ENCODE measurements at places on chromosomes 1 and 21.

GRCh38 chr1:244680667-244681066 lies 27.7 kb downstream of the DESI2 start:
- DNase-seq: no peak

- no peak for DNase-seq
Measured at GRCh38 chr1:98674075-98674781, 12.7 kb downstream of the SNX7 start.

GRCh38 chr1:80582980-80583379 lies 1217.8 kb upstream of the ADGRL2 start:
- no peak for DNase-seq

DNA sequence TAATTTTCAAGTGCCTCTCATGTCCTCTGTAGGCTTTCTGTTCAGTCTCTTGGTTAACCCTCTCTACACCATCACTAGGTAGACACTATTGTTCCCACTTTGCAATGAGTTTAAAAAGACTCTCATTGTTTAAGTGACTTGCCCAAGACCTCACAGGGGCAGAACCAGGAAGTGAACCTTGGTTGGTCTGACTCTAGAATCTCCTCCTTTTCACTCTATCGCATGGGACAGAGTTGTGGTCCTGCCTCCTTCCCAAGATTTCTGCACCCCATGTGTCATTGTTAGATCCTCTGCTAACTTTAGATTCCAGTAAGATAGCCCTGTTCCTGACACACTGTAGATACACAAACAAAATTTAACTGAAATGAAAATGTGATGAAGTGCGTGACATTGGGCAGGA lies 481.7 kb upstream of the USP24 start:
- no peak for DNase-seq

DNA sequence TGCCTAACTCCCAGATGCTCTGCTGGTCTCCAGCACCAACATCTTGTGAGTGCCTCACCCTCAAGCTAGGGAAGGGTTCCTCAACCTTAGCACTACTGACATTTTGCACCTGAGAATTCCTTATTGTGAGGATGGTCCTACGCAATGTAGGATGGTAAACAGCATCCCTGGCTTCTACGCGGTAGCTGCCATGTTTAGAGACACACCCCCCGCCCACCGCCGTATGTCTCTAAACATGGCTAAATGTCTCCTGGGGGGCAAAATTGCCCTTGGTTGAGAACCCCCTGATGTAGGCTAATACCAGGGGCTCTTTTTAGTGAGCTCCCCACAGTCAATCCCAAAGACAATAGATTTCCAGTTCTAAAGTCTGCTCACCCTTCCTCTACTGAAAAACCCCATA lies 2.5 kb upstream of the MAP7D1 start:
- no peak for DNase-seq

GRCh38 chr1:207836591-207837347 lies 74.2 kb downstream of the CD34 start:
- no peak for DNase-seq

DNA sequence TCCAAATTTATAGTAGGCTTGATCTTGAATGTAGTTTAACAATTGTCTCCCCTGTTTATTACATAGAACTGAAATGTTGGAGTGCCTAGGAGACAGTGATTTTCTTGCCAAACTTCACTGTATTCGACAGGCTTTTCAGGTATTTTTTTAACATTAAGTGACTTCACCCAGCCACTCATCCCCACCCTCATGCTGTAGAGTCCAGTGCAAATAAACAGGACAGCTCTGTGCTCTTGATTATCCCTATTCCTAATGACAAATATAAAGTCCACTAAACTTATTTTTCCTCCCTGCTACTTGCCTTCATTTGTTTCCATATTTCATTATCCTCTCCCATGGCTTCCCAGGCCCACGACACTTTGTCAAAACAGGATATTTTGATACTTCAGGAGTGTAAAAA lies 29.2 kb upstream of the NEXN start:
- DNase-seq: no peak

GRCh38 chr1:29793101-29793546 lies 556.8 kb downstream of the PTPRU start:
- DNase-seq: peak; percentile 55

DNA sequence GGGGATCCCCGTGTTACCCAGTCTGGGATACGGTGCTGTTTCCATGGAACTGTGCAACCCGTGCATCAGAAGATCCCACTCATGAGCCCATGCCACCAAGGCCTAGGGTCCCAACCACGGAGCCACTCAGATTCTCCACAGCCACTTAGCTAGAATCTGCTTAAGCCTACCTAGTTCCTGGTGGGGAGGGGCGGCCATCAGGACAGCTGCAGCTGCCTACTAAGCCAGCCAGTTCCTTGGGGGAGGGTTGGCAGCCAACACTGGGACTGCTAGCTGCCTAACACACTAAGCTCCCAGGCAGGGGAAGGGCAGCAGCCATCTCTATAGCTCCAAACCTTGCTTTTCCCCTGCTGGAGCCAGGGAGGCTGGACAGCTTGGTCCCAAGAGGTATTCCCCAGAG lies 549.2 kb upstream of the BRINP3 start:
- no peak for DNase-seq

DNA sequence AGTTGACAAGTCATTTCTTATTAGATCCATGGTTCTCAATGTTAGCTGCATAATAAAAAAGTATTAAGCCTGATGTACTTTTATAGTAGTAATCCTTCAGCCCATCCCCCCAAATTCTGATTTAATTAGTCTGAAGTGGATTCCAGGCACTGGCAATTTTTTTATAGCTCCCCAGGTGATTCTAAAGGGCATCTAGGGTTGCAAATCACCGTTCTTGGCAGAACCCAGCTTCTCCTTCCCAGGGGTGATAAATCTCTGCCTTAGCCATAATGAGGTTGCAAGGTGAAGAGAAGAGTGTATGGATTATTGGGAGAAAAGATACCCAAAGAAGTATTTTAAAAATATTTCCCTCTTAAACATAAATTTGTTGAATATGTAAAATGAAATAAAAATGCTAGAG lies 43.0 kb upstream of the RXRG start:
- no peak for DNase-seq

DNA sequence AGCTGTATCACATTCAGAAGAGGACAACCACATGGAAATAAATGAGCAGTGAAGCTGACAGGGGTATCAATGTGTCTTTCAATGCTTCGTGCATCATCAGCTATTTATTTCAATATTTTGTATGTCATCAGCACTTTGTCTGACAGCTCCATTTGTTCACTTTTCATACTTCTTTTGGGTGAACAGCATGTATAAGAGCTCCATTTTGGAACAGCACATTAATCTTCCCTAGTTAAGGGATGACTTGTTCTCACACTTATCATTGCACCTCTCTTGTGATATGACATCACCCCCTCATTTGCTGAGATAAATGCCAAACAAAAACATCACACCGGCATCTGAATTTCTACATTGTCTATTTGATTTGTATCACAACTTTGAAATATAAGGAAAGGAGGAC lies 190.6 kb upstream of the SAMSN1 start:
- no peak for DNase-seq

- DNase-seq: no peak
Measured at GRCh38 chr1:62175568-62176179, 19.0 kb upstream of the L1TD1 start.

DNA sequence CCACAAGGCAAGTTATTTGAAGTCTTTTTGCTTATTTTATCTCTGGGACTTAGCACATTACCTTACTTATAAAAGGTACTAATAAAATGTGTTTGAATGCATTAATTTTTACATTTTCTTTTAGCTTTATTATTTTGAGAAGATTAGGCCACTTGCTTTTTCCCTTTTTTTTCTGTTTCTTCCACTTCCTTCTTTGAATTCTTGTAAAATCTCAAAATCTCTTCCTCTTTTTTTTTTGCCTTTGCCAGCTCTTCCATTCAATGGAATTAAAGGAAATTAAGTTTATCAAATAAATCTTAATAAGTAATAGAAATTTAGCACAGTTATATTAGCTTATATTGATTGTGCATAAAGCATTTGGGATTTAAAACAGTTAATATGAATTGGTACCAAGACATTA lies 260.9 kb downstream of the SRGAP2C start:
- DNase-seq: no peak

DNA sequence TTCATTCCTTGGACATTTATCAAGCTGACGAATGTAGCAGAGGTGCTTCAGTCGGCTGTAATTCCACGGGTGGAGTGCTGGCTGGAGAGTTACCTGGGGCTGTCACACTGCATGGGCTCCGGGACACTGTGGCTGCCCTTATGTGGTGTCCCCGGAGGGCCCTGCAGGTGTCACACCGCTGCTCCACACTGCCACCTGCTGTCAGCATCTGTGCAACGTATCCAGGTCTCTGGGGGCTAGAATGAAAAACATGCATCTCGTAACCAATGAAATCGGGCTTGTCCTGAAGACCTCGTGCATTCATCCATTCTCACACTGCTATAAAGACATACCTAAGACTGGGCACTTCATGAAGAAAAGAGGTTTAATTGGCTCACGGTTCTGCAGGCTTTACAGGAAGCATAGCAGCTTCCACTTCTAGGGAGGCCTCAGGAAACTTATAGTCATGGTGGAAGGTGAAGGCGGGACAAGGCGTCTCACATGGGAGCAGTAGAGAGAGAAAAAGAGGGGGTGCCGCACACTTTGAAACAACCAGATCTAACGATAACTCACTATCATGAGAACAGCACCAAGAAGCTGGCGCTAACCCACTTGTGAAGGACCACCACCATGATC lies 46.7 kb upstream of the PCBP3 start:
- DNase-seq: no peak

GRCh38 chr1:204577794-204578478 lies 61.7 kb downstream of the MDM4 start:
- DNase-seq: no peak

- no peak for DNase-seq
Measured at GRCh38 chr21:44724926-44725325, 13.6 kb upstream of the TSPEAR start.

DNA sequence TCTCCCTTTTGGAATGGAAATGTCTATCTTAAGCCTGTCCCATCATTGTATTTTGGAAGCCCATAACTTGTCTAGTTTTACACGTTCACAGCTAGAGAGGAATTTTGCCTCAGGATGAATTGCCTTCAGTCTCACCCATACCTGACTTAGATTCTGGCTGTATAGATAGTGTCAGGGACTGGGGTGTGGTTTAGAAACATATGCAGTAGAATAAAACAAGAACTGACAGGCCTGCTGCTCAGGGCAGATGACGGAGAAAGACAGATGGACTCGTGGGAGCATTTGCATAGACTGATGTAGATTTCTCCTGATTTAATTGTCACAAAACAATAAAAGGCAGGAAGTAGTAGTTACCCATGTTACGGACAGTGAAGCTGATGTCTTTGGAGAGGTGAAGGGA lies 166.7 kb downstream of the UCK2 start:
- no peak for DNase-seq

DNA sequence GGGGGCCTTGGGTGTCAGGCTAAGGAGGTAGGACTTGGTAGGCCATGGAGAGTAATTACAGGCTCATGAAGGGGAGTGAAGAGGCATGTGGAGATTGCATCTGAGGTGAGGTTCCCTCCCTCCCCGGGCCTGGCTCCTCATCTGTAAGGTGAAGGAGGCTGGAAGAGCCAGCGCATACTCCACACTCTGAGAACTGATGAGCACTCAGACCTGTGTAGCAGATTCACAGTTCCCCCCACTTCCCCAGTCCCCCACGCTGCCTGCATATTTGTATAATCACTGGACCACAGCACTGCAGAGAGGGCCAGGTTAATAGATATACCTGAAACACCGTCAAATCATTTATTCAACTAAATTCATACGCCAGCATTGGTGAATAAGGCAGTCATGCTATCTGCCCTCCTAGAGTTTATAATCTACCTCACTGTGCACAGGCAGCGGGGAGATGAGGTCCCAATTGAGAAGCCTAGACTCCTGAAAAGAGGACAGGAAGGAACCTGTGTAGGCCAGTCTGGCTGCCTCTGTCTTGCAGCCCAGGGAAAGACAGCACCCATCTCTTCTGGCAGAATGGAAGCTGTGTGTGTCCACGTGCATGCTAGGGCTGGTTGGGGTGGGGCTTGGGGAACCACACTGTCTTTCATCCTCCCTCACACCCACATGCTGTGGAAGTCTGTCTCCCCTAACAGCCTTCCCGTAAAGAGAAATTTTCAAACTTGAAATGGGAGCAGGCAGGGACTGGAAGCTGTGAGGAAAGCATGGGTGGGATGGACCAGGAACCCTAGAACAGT lies 110.6 kb upstream of the ATP1A1 start:
- no peak for DNase-seq

DNA sequence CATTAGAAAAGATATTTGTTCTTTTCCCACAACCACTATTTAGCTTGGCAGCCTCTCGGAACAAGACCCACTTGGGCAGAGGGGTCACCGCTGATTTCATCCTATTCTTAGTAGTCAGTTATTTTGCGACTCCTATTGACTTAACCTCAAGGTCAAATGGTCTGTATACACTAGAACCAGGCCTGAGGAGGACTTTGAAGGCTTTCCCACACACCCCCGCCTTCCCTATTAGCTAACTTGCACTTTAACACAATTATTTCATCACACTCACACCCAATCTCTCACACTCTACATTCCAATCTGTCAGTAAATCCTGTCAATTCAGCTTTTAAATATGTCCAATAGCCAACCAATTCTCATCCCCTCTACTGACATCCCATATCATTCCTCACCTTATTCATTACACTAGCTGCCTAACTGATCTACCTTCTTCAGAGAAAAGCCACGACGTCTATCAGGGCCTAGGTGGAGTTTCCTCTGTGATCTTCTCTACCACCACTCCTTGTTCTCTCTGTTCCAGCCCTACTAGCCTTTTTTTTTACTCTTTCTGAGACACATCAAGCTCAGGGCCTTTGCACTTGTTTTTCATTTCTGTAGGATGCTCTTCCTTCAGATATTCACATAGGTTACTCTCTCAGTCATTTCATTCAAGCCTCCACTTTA lies 1.0 kb upstream of the NIBAN1 start:
- DNase-seq: no peak

DNA sequence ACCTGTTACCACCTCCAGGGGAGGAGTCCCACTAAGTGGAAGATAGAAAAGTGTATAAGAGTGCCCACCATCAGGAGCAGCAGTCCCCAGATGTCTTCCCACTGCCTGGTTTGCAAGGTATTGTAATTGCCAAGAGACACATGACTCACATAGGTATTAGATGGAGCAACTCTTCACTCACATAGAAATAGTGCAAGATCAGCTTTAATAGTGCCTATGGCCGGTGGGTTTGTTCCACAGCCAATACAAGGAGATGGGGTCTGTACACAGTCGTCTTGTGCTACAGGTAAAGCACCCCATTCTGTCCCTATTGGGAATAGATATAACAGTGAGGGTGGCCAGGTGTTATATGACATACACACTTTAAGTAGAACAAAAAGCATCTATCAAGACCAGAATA lies 18.6 kb upstream of the GBP5 start:
- no peak for DNase-seq
